ENCODE measurements at places on chromosomes 13 and 19.

DNA sequence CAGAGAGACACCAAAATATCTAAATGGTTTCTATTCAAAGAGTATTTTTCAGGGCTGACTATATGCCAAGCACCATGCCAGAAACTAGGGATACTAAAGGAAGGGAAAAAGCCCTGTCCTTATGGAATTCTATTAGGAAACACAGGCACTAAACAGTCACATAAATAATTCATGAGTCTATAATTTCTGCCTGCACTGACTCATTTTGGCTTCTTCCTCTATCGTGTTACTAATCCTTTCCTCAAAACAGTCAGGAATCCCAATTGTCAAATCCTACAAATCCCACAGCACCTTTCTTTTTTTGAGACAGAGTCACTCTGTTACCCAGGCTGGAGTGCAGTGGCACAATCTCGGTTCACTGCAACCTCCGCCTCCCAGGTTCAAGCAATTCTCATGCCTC is 29.2 kb downstream of the XPO4 start:
- no peak for DNase-seq

DNA sequence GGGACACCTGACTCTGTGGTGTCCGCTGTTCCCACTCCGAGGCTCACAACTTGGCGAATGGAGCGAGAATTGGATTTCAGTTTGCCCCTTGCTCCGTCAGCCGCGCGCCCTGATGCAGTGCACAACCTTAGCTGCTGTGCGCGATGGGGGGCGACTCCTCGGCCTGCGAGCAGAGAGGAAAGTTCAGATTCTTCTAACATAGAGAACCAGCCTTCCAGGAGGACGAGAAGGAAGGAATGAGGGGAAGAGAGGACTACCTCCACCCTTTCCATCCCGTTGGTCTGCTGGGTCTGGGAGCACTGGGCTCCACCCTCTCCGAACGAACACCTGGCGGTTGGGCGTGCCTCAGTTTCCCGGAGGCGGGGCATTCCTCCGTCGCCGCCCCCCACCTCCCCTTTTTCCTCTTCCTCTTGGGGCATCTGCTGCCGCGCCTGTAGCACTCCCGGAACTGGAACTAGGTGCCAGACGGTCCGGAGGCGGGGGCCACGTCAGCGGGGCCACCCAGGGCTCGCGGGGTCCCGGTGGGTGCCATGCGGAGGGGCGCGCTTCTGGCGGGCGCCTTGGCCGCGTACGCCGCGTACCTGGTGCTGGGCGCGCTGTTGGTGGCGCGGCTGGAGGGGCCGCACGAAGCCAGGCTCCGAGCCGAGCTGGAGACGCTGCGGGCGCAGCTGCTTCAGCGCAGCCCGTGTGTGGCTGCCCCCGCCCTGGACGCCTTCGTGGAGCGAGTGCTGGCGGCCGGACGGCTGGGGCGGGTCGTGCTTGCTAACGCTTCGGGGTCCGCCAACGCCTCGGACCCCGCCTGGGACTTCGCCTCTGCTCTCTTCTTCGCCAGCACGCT is at the start of gene KCNK6:
Gene KCNK6 (plus strand): TSS at position 425 of the 838 bp plus-strand sequence. CDS start 106 bp downstream, at position 531.
- DNase-seq = no peak

GRCh38 chr19:35249146-35249847 is 495 bp downstream of the LSR start:
- no peak for DNase-seq

DNA sequence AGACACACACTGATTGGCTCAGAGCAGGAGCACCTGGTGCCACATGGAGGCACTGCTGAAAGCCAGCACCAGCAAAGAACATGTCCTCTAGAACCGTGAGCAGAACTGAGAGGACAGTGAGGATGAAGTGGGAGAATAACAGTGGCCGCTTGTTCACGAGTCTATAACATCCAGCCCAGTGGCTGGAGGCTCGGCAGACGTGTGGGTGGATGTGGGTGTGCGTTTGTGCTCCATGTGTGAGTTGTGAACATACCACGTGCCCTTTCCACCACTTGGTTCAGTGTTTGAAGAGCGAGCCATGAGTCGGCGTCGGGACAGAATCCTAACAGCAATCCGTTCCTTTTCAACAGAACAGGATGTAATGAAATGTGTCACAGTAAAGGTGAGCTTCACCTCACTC is 113.0 kb downstream of the SOX1 start:
- DNase-seq = no peak

- DNase-seq = no peak
Observed at GRCh38 chr13:94020833-94021232, 458.6 kb downstream of the DCT start.

- no peak for DNase-seq
Observed at GRCh38 chr19:44626048-44626624, 12.8 kb downstream of the IGSF23 start.

DNA sequence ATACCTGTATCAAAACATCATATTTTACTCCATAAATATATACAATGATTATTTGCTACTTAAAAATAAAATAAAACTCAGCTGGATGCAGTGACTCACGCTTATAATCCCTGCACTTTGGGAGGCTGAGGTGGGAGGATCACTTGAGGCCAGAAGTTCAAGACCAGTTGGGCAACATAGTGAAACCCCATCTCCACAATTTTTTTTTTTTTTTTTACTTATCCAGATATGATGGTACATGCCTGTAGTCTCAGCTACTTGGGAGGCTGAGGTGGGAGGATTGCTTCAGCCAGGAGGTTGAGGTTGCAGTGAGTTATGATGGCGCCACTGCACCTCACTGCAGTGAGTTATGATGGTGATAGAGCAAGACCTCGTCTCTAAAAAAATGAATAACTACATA is 22.4 kb downstream of the POU2F2 start:
- DNase-seq = no peak
